Amniotic epithelial cell (primary cell): ENCODE measurements at places on chromosomes 16 and 17.

DNA sequence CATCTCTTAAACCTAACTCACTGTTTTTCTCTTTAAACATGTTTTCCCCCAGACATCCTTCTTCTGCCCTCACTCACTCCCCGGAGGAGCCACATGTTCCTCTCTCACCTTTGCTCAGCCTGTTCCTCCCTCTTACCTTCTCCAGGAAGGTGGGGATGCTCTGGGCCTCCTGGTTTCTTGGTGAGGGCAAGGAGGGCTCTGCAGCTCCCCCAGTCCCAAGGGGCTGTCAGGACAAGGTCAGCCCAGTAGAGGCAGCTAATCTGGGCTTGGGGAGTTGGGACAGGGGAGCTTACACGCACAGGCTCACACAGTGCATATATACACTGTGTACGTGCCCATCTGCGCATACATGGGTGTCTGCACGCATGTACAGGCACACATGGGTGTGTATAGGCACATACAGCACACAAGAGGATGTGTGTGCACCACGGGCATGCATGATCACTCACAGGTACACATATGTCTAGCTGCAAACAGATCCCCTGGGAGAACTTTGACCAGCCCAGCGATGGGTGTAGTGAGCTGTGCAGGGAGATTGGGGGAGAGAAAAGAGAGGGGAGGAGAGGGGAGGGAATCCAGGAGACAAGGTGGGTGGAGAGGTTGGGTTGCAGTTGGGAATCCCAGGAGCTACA is 28.6 kb upstream of the SPNS3 start:
- no peak for DNase-seq

GRCh38 chr17:43530288-43531081 is 15.7 kb downstream of the ETV4 start:
- DNase-seq: peak; percentile 93

- DNase-seq: no peak
These were observed 7.7 kb downstream of the TEPSIN start for GRCh38 chr17:81231121-81231645.

DNA sequence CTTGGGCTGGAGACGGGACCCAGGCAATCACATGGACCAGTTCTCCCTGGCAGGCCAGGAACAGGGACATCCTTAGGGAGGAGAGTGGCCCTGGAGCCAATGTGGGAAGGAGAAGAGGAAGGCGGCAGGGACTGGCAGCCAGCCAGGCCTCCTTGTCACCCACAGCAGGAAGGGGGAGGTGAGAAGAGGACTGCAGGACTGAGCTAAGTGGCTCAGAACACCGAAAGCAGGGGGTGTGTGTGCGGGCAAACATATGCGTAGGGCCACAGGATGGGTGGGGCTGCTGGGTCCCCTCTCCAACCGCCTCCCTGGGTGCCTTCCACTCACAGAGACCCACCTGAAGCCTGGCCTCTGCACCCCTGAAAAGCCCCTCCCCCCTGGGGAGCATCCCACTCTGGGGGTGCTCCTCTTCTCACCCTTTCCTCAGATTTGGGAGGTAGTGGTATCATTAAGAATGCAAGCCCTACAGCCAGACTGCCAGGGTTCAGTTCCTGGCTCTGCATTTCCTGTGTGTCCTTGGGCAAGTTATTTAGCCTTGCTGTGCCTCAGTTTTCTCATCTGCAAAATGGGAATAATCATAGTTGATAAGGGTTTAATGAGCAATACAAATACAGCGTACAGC is 8.1 kb downstream of the PNMT start:
- no peak for DNase-seq

- peak; percentile 63 for DNase-seq
These were observed 27.9 kb upstream of the DBNDD1 start for GRCh38 chr16:90046971-90047713.

- DNase-seq: no peak
These were observed 122.3 kb downstream of the MRTFB start for GRCh38 chr16:14193316-14193871.

GRCh38 chr17:8862213-8863056 is 5.0 kb downstream of the PIK3R6 start:
- DNase-seq: no peak

- no peak for DNase-seq
These were observed 72.1 kb downstream of the AMFR start for GRCh38 chr16:56353054-56353921.

- no peak for DNase-seq
These were observed 327.3 kb upstream of the CDH8 start for GRCh38 chr16:62363501-62363900.

DNA sequence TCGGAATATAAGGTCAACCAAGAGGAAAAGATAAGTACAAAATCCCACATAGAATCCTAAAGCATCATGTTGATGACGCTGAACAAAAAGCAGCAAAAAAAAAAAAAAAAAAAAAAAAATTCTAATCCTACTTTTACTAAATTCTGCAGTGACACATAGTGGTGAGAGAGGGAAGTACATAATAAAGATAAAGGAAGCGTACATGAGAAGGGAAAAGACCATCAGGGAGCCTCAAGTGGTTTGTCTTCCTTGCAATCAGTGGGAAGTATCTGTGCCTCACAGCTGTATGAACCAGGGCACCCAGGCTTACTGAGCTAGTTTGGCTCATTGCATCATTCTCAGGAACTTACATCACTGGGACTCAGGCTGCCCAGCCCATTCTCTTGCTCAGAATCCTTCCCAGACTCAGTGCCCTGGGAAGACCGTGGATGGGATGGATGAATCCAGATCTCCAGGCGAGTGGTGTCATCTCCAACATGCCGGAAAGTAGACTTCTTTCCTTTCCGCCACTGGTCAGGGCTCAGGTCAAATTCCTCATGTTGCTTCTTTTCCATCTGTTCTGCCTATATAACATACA is 21.2 kb downstream of the SMG6 start:
- DNase-seq: peak; percentile 95

DNA sequence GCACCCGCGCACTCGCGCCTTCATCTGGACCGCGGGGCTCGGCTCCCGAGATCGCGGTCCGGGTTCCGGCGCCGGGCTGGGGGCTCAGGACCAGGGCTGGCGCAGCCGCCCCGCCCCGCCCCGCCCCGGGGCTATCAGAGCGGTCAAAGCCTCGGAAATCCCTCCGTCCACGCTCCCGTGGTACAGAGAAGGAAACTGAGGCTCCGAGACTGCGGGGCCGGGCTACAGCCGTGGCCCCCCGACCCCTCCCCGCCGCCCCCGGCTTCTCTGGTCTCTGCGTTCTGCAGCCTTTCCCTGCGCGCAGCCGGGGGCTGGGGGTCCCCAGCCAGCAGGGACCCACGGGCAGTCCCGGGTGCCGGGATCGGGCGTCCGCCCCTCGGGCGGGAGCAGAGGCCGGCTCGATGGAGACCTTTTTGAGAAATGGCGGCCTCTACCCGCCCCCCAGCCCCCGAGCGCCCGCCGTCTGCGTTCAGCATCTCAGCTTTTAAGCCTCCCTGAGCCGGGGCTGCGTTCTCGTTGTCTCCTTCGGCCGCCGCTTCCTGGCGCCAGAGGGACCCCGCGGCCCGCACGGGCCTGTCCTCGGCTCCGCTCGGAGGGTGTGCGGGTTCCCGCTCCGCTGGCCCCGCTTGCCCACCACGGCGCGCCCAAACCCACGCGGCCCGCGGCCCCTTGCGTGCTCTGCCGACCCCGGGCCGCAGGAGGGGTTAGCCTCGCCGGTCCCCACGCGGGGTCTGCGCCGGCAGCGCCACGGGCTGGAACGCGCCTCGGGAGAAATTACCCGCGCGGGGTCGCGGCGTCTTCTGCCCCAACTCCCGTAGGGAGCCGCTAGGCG is 1.5 kb upstream of the NPTX1 start:
- DNase-seq: peak; percentile 27

- no peak for DNase-seq
These were observed 43.9 kb upstream of the CCNF start for GRCh38 chr16:2385190-2385836.

- peak; percentile 57 for DNase-seq
These were observed at the start of gene SREBF1 for GRCh38 chr17:17836818-17837379. TSS of gene SREBF1 (minus strand) at chr17:17836986. CDS start at chr17:17836817, 169 bp downstream.

DNA sequence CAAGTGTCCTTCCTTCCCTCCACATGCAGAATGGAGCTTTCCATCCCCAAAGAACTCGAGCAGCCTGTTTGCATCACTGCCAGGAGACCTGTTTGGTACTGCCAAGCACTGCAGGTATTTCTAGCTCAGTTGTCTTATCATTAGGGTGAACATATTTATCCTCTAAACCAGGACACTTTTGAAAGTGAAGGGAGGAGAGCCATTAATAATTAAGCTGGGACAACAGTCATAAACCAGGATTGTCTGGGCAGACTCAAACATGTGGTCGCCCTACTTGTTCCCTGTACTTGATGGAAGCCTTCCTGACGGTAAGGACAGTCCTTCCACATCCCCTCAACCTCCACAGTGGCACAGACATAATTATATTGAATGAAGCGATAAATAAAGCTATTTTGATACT is 67.4 kb downstream of the PRKCA start:
- DNase-seq: no peak

- no peak for DNase-seq
These were observed 17.3 kb upstream of the PSMC5 start for GRCh38 chr17:63809970-63810369.

DNA sequence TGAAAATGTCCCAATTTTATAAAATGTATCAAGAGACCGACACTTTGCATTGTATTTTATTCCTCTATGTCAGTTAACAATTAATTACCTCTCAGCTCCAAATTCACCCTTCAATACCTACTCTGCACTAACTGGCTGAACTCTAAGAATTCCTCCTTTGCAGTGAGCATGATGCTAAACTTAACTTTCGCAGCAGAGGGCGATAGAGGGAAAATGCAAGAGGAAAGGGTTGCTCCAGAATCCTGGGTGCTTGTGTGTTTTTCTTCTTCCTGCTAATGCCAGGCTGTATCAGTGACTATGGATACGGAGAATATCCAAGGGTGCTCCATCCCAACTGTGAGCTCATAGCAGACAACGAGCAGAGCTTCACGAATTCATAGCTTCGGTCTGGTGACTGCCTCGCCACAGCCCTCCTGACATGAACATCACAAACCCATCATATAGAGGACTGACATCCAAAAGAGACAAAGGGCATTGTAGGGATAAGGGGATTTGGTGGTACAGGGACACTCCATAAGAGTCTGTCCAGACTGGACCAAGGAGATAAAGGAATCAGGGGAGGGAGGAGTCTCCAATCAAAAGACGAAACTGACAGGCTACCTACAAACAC is 172.9 kb downstream of the STX8 start:
- peak; percentile 33 for DNase-seq

GRCh38 chr17:14731591-14731990 is 430.7 kb downstream of the HS3ST3B1 start:
- DNase-seq: no peak

- peak; percentile 17 for DNase-seq
These were observed 27.7 kb downstream of the TBC1D3B start for GRCh38 chr17:36148559-36149295.

- no peak for DNase-seq
These were observed 670.1 kb upstream of the C16orf82 start for GRCh38 chr16:26396511-26397235.

- DNase-seq: no peak
These were observed 11.1 kb upstream of the RSL1D1 start for GRCh38 chr16:11862489-11862888.

DNA sequence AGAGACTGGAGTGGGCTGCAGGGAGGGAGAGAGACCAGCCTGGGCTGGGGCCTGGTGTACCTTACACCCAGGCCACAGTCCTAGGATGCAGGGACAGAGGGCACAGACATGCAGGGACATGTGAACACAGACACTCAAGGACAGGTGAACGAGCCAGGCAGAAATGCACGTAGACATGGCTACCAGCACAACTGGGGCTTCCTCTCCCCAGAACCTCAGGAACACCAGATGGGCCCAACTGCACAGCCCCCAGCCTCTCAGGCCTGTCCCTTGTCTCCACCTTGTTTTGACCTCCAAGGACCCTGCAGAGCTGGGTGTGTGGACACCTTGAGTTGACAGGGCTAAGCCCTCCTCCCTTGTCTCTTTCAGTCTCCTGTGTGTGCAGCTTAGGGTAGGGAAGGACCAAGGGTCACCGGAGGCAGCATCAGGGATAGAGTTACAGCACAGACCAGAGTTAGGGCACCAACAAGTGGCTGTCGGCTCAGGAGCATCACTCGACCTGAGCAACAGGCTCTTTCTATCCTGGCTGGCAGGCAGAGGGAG is 9.2 kb downstream of the SEZ6 start:
- DNase-seq: no peak

GRCh38 chr16:57042157-57043111 is 49.9 kb upstream of the CPNE2 start:
- DNase-seq: peak; percentile 64

DNA sequence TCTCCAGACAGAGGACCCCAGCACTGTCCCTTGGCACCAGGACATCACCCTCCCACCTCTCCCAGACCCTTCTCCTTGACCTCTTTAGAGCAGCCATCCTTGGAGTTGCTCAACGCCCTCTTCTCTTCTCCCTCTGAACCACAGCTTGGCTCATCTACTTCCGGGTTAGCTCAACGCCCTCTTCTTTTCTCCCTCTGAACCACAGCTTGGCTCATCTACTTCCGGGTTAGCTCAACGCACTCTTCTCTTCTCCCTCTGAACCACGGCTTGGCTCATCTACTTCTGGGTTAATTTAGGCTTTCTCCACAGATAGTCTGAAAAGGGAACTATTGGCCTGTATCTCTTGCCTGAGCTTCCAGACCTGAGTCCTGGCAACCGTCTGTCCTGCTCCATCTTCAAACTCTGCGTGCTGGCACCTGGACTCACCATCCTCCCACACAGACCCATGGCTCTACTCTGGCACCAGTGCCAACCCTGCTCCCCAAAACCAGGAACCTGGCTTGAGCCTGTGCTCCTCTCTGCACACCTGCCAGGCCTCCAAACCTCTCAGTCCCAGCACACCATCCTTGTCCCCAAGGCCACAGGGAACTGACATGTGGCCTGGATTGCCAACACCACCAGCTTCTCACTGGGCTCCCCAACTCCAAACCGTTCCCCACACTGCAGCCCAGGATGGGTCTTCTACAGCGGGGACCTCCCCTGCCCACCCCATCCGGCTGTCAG is 25.3 kb upstream of the FAAP100 start:
- DNase-seq: peak; percentile 67

GRCh38 chr17:50634224-50634914 is at the start of gene ABCC3:
TSS of gene ABCC3 (plus strand) at chr17:50634881. CDS start at chr17:50634937, 56 bp downstream.
- peak; percentile 55 for DNase-seq

DNA sequence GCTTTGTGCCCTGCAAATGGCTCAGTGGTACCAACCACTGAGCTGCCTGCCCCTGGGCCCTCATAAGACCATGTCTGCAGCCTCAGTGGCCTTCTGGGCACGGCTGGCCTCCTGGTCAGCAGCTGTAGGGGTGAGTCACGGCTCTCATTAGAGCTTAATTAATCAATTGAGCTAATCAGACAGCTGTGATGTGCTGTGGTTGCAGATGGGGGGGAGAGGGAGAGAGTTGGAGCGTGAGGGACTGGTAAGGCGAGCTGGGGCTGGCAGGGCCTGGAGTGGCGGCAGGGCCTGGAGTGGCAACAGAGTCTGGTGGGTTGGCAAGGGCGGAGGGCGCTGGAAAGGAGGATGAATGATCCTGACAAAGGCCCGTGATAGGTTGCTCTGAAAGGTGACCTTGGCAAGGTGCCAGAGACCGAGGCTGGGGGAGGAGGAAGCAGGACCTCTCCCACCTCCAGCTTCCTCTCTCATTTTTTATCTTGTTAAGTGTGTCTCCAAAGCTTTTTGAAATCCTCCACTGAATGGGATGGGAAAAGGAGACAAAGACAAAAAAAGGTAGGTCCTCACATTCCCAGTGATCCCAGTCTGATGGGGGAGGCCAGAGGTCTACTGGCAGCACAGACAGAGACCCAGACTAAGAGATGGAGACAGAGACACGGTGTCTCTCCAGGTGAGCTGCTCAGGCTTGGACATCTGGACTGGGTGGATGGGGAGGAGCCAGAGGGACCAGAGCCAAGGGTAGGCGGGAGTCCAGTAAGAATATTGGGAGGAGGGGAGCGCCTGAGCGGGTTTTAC is 41.6 kb downstream of the DCAKD start:
- DNase-seq: peak; percentile 49
